ENCODE measurements at places on chromosomes 7 and 10.

GRCh38 chr7:123615344-123615743, 13.7 kb downstream of the ASB15 start:
- DNase-seq: no peak

DNA sequence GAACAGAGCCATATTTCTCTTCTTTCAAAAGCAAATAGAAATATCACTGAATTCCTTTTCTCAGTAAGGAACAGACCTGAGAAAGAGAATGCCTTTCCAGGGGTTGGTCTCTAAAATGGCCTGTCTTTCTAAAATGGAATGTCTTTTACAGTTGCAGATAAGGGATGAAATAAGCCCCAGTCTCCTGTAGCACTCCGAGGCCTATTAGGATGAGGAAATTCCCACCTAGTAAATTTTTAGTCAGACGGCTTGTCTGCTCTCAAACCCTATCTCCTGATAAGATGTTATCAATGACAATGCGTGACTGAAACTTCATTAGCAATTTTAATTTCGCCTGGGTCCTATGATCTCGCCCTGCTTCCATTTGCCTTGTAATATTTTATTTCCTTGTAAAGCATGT, 2.9 kb upstream of the EFCAB10 start:
- no peak for DNase-seq

- no peak for DNase-seq
Measured at GRCh38 chr7:22872096-22872807, 49.6 kb upstream of the TOMM7 start.

- DNase-seq: no peak
Measured at GRCh38 chr10:113880236-113880635, 25.8 kb downstream of the NHLRC2 start.

Data from CMK (cell line).